ENCODE measurements at places on chromosomes 13 and 19. TPM values are rescaled to one million over a fixed set of nuclear protein-coding genes. Genes with fewer than 3 reads are reported as not detected.

- peak; percentile 98 for DNase-seq
Observed at GRCh38 chr19:56839652-56840450, 675 bp downstream of the PEG3 start.

DNA sequence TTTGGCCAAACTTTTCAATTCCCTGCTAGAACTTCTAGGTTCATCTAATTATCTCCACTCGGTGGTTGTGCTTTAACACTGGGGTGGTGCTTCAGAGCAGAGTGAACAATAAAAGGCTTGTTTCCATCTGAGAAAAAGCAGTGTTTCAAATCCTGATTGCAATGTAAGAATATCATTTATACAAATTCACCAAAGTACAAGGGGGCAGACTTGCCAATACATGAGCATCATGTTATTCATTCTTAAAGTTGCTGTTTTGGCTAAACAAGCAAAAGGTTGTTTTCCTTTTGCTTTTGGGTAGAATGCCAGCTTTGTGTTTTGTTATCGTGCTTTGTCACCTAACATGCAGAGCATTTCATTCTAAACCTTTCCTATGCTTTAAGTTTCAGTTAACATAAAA, 78.5 kb upstream of the UBAC2 start:
- DNase-seq: no peak

GRCh38 chr19:44903602-44904425, 1.8 kb upstream of the APOE start:
- DNase-seq: peak; percentile 56

GRCh38 chr19:1884719-1885334, 469 bp downstream of the ABHD17A start:
- DNase-seq: no peak

The CCNA1 gene
- total RNA-seq: not detected

The POU4F1 gene
- not detected for total RNA-seq
